Pancreas (tissue), 10 donors: ENCODE measurements at places on chromosomes 11 and 22. TPM values are rescaled to one million over a fixed set of nuclear protein-coding genes. Genes with fewer than 3 reads are reported as not detected.

OR5B21 gene
- not detected for polyA plus RNA-seq

GRCh38 chr11:110524238-110524637 is 94.5 kb downstream of the FDX1 start:
- no peaks in the 10 kb centered on the region for H3K27me3 ChIP-seq
- H3K27ac ChIP-seq: no peak overlapping the region
- H3K36me3 ChIP-seq: no peaks in the 10 kb centered on the region
- DNase-seq: no peak

LRP4 gene
- polyA plus RNA-seq: 19.1 TPM

HBG1 gene
- not detected for polyA plus RNA-seq

GRCh38 chr11:33040033-33040861 is 875 bp downstream of the TCP11L1 start:
- peak overlapping the region; percentile 96 for H3K27ac ChIP-seq
- no peaks in the 10 kb centered on the region for H3K27me3 ChIP-seq
- H3K4me3 ChIP-seq: peak overlapping the region; percentile 92

RFPL2 gene
- 1.5 TPM for polyA plus RNA-seq

GRCh38 chr11:69848201-69848600 is 29.0 kb upstream of the FGF3 start:
- no peak for DNase-seq
- H3K4me1 ChIP-seq: no peaks in the 10 kb centered on the region
- no peak overlapping the region for H3K4me3 ChIP-seq
- no peaks in the 10 kb centered on the region for H3K36me3 ChIP-seq
- no peaks in the 10 kb centered on the region for H3K27me3 ChIP-seq
- H3K27ac ChIP-seq: no peak overlapping the region

DNA sequence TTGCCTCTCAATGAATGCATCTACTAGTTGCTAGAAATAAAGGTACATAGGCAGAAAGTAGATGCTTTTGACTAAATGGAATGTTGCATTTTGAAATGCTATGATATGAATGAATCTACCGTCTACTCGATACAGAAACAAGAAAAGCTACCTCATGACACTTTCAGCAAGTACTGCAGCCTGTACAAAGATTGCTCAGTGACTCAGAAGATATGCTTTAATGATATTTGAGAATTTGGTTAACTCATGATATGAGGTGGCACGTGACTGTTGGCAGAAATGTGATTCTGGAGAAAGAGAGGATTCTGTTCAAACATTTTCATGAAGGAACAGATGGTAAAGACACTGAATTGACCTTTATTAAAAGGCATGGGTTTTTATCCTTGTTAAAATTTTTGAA is 76.0 kb downstream of the HSD17B12 start:
- H3K27ac ChIP-seq: no peak overlapping the region
- no peaks in the 10 kb centered on the region for H3K4me1 ChIP-seq
- H3K36me3 ChIP-seq: no peaks in the 10 kb centered on the region
- H3K27me3 ChIP-seq: no peaks in the 10 kb centered on the region
- DNase-seq: no peak

DNA sequence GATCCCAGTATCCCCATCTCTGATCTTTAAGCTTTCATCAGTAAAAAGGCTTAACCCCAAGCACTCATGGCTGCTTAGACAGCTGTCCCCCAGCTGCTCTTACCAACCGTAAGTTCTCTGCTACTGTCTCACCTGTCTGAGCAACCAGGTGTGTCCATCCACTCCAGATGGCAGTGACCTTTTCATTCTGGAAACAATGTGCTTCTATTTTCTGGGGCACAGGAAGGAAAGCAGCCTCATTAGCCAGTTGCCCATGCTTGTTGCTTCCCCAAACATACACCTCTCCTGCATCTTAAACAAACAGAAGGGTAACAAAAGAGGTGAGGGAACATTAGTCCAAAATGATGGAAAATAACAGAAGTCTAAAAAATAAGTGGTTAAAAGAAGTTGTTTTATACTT is 24.4 kb downstream of the SERGEF start:
- no peaks in the 10 kb centered on the region for H3K36me3 ChIP-seq
- no peak overlapping the region for H3K4me3 ChIP-seq

IL17REL gene
- not detected for polyA plus RNA-seq

NXPE2 gene
- polyA plus RNA-seq: not detected

GRCh38 chr11:34161812-34162492 is 56.5 kb downstream of the NAT10 start:
- no peak overlapping the region for H3K4me3 ChIP-seq
- no peaks in the 10 kb centered on the region for H3K4me1 ChIP-seq
- no peaks in the 10 kb centered on the region for H3K36me3 ChIP-seq
- DNase-seq: peak; percentile 64
- no peaks in the 10 kb centered on the region for H3K27me3 ChIP-seq

DNA sequence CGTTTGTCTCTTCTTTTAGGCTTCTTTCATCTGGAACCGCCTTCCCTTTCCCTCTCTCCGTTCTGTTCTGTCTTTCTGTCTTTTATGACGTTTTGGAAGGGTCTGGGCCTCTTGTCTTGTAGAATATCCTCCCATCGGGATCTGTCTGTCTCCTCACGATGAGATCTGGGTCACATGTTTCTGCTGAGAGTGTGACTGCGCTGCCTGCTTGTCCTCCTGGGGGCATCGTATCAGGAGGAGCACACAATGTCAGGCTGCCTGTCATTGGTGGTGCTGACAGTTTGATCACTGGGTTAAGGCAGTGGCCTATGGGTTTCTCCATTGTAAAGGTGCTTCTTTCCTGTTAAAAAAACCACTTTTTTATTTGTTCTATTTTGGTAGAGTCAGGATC is 60.4 kb upstream of the PARVG start:
- no peak overlapping the region for H3K4me3 ChIP-seq
- no peaks in the 10 kb centered on the region for H3K27me3 ChIP-seq
- DNase-seq: peak; percentile 5
- no peaks in the 10 kb centered on the region for H3K36me3 ChIP-seq

DNA sequence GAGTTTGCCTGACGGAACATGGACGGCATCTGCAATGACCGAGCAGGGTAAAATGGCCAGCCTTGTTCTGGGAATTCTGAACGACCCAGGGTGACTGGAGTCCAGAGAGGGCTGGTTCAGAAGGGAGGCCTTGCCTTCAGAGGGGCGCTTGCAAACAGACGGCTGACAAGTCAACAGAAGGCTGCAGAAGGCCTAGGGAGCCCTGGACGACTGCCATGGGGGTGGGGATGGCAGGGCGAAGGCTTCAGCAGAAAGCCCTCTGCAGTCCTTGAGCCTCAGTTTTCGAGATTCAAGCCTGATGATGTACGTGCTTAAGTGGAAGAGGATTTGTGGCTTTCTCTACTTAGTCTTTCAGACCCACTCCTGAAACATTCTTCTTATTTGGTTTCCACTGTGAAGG is 117.1 kb upstream of the TBCEL start:
- no peaks in the 10 kb centered on the region for H3K36me3 ChIP-seq
- H3K4me1 ChIP-seq: no peaks in the 10 kb centered on the region
- no peaks in the 10 kb centered on the region for H3K27me3 ChIP-seq
- no peak overlapping the region for H3K27ac ChIP-seq
- H3K4me3 ChIP-seq: no peak overlapping the region
- no peak for DNase-seq

DNA sequence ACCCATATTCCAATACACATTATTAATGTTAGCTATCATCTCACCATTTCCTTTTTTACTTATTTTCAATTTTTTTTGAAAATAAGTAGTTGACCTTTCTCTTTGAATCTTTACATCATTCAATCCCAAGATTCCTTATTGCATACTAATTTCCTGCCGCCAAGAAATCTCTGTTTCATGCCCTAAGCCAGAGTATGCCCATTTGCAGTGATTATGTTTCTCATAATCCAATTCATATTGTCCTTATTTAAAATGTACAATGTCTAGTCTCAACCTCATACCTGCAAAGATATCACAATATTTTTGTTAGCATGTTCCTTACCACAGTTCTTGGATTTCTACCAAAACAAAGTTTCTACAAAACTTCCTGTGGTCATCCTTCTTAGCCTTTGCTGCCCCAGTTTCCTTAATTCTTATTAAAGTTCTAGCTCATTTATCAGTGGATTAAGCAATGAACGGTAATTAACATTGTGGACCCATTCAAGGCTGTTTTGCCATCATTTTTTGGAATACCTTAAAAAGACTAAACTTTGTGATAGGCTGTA is 75.3 kb downstream of the CD44 start:
- H3K27me3 ChIP-seq: no peaks in the 10 kb centered on the region
- H3K4me1 ChIP-seq: peaks cover 23% of the 10 kb centered on the region
- no peak overlapping the region for H3K4me3 ChIP-seq
- DNase-seq: no peak
- H3K27ac ChIP-seq: no peak overlapping the region

GRCh38 chr11:9377036-9377435 is 7.4 kb upstream of the IPO7 start:
- H3K4me3 ChIP-seq: no peak overlapping the region
- DNase-seq: no peak
- no peaks in the 10 kb centered on the region for H3K36me3 ChIP-seq
- H3K27ac ChIP-seq: no peak overlapping the region
- no peaks in the 10 kb centered on the region for H3K4me1 ChIP-seq

DNA sequence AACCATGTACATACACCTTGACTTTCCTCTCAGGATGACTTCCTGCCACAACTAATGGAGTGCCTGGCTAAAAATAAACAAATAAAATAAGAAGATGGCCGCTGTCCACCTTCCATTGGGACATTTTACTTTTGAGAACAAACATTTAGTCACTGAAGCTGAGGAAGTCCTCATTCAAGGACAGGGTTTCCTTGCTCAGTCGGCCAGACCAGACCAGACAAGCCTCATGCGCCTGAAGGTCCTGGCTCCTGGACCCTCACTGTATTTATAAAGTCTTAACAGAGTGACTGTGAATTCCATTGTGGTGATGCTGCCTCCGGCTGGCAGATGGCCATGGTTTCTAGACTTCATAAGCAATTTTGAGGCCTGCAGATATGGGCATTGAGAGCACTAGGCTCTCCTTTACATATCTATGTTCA is 114.5 kb downstream of the MAML2 start:
- no peak overlapping the region for H3K4me3 ChIP-seq
- peak overlapping the region; percentile 20 for H3K27ac ChIP-seq
- H3K27me3 ChIP-seq: no peaks in the 10 kb centered on the region
- no peaks in the 10 kb centered on the region for H3K36me3 ChIP-seq

OR5M10 gene
- not detected for polyA plus RNA-seq

NXPE1 gene
- not detected for polyA plus RNA-seq

ADAMTS15 gene
- 1.2 TPM for polyA plus RNA-seq

LGALS12 gene
- 2.1 TPM for polyA plus RNA-seq

GRCh38 chr22:30826670-30827355 is 132.1 kb downstream of the OSBP2 start:
- H3K27ac ChIP-seq: no peak overlapping the region
- no peaks in the 10 kb centered on the region for H3K27me3 ChIP-seq
- H3K4me1 ChIP-seq: peaks cover 4% of the 10 kb centered on the region
- no peak overlapping the region for H3K4me3 ChIP-seq

- peak overlapping the region; percentile 62 for H3K4me3 ChIP-seq
- no peaks in the 10 kb centered on the region for H3K27me3 ChIP-seq
- DNase-seq: no peak
- H3K4me1 ChIP-seq: no peaks in the 10 kb centered on the region
Observed at GRCh38 chr11:10751581-10751940, 515 bp downstream of the CTR9 start.

DNA sequence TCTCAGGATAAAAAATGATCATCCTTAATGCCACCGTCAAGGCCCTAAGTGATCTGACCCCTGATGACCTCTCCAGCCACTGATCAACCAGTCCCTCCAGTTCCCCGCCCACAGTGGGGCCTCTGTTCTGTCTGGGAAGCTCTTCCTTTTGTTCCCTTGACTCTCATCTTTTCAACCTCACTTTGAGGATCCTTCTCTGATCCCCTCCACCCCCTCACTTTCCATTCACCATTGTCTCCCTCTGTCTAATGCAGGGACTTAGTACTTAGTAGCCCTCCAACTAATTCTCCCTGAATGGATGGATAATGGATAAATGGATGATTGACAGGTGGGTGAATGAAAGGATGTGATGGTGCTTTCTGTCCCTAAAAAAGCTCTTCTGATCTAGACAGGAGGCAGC is 45.6 kb downstream of the C11orf58 start:
- no peak overlapping the region for H3K4me3 ChIP-seq
- no peaks in the 10 kb centered on the region for H3K27me3 ChIP-seq
- no peak overlapping the region for H3K27ac ChIP-seq
- DNase-seq: no peak

CRYBA4 gene
- polyA plus RNA-seq: not detected

- H3K4me1 ChIP-seq: no peaks in the 10 kb centered on the region
- no peak overlapping the region for H3K4me3 ChIP-seq
- no peaks in the 10 kb centered on the region for H3K27me3 ChIP-seq
- H3K36me3 ChIP-seq: no peaks in the 10 kb centered on the region
- no peak for DNase-seq
Observed at GRCh38 chr22:46129390-46130041, 20.8 kb upstream of the PPARA start.

DNA sequence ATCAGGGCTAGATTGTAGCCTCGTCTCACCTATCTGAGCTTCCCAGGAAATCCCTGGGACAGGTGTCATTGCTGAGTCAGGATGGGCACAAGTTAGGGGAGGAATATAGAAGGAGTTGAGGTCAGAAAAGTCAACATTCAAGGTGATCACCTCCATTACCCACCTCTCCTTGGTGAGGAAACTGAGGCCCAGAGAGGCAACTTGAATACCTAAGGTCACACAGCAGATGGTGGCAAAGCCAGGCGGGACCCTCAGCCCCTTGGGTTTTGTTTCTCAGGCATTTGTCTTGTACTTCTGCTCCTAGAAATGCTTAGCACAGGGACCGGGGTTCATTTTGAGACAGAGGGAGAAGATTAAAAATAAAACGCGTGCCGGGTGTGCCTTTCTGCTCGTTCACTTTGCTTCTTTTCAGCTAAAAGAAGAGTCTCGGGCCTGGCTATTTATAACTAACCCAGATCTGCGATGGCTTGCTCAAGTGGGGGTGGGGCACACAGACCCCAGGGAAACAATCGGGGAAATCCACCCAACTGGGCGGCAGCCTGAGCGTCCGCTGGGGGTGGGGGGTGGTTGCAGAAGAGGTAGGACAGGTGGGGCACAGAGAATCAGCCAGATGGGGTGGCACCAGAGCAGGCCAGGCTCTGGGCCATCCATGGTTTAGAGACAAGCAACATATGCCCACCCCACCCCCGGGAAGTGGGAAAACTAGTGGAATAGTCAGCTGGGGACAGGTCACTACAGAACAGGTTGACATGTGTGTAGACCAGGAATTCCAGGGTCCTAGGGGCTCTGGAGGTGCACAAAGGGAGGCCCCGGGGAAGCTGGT is 3.9 kb upstream of the GNAZ start:
- H3K27ac ChIP-seq: no peak overlapping the region
- no peak overlapping the region for H3K4me3 ChIP-seq
- H3K27me3 ChIP-seq: no peaks in the 10 kb centered on the region
- H3K36me3 ChIP-seq: no peaks in the 10 kb centered on the region
- H3K4me1 ChIP-seq: no peaks in the 10 kb centered on the region

GAL gene
- polyA plus RNA-seq: 0.72 TPM

SYT13 gene
- 30.9 TPM for polyA plus RNA-seq

SLC15A3 gene
- 5.8 TPM for polyA plus RNA-seq

GRCh38 chr22:39710380-39711150 is 140.0 kb downstream of the CACNA1I start:
- H3K36me3 ChIP-seq: no peaks in the 10 kb centered on the region
- H3K4me1 ChIP-seq: no peaks in the 10 kb centered on the region
- H3K27ac ChIP-seq: no peak overlapping the region
- no peak overlapping the region for H3K4me3 ChIP-seq
- H3K27me3 ChIP-seq: no peaks in the 10 kb centered on the region

CLDN25 gene
- polyA plus RNA-seq: not detected
